ENCODE measurements at places on chromosomes 12 and 14. TPM values are rescaled to one million over a fixed set of nuclear protein-coding genes. Genes with fewer than 3 reads are reported as not detected.

PPP1R1A gene
- not detected for total RNA-seq

TDRD9 gene
- 0.06 TPM for total RNA-seq

TCL1A gene
- total RNA-seq, result not detected

C12orf54 gene
- not detected for total RNA-seq

AKAP3 gene
- total RNA-seq, result 0.63 TPM

PRICKLE1 gene
- total RNA-seq, result 25.9 TPM

ST8SIA1 gene
- 0.06 TPM for total RNA-seq

HOXC9 gene
- total RNA-seq, result 0.16 TPM

HOXC11 gene
- not detected for total RNA-seq

SLC39A2 gene
- total RNA-seq, result not detected

PLEKHD1 gene
- total RNA-seq, result 0.06 TPM

PSMC6 gene
- 145 TPM for total RNA-seq

FOXG1 gene
- not detected for total RNA-seq

KRT83 gene
- not detected for total RNA-seq

RNF34 gene
- 97.8 TPM for total RNA-seq

RASSF9 gene
- 1.5 TPM for total RNA-seq

LRTM2 gene
- not detected for total RNA-seq

TCL1B gene
- not detected for total RNA-seq

DDN gene
- total RNA-seq, result under 0.01 TPM

LRRC9 gene
- total RNA-seq, result not detected

C12orf50 gene
- total RNA-seq, result not detected

LRFN5 gene
- under 0.01 TPM for total RNA-seq

TTC8 gene
- 6.8 TPM for total RNA-seq

CIROP gene
- not detected for total RNA-seq

FAM234B gene
- total RNA-seq, result 5.5 TPM

PEX5 gene
- 23.6 TPM for total RNA-seq

KIF5A gene
- not detected for total RNA-seq

CISTR gene
- total RNA-seq, result not detected

Data from bladder microvascular endothelial cell (primary cell).